Stimulated activated naive CD4-positive, alpha-beta T cell (primary cell): ENCODE measurements at places on chromosomes 3 and 15.
A peak's percentile ranks its signal among the peaks of the same experiment; 100 is the strongest.

DNA sequence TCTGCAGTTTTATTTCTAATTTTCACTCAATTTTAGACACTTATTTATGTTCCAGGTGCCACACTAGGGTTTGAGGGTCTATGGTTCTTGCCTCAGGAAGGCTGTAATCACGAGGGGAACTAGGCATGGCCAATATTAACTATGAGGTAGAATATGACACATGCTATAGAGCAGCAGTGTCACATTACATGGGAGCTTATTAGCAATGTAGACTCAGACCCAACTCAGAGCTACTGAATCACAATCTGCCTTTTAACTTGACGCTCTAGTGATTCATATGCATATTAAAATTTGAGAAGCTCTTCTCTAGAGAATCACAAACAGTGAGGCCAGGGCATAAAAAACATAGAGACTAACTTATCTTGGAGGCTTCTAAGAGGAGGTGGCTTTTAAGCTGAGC is 32.8 kb upstream of the MRPL3 start:
- no peak for DNase-seq

DNA sequence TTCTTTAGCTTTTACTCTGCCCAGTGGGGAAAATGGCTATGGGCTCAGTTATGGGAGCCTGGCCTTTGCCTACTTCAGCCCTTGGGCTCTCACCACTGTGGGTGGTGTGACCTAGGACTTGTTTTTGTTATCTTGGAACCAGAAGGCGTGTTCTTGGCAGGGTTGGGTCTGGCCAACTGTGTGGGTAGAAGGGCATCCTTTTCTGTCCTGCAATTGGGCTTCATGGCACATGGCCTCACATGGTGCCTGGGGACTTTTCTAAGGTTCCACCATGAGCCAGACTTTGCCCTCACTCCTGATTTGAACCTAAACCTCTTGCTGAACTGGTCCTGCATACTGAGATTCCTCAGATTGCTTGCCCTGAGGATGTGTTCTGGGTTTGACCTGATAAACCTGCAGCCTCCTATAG is 1.7 kb downstream of the GLYCTK start:
- no peak for DNase-seq

DNA sequence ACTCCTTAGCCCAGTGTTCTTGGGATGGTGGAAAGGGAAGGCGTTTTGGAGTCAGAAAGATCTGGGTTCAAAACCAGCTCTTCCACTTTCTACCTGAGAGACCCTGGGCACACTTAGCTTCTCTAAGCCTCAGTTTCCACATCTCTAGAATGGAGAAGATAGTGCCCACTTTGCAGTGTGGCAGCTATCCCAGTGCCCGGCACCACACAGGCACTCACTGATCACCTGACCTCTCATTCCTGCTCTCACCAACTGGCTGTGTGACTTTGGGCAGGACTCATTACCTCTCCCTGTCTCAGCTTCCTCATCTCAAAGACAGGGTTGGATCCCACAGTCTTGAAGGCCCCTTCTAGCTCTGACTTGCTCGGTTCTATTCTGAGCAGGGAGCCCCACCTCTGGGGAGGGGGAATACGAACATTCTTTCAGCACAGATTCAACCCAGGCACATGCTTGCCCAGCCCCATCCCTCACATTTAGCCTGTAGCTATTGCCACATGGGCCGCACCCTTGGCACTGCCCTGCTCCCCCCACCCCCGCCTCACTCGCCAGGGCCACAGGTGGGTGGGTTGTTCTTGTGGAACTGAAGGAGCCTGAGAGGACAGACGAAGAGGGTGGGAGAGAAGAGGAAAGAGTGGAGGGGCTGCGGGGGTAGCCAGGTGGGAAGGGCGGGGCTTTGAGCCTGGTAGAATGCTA is 39.2 kb downstream of the EPHB3 start:
- no peak for DNase-seq

- no peak for DNase-seq
Measured at GRCh38 chr15:42503825-42504224, 8.4 kb downstream of the SNAP23 start.

DNA sequence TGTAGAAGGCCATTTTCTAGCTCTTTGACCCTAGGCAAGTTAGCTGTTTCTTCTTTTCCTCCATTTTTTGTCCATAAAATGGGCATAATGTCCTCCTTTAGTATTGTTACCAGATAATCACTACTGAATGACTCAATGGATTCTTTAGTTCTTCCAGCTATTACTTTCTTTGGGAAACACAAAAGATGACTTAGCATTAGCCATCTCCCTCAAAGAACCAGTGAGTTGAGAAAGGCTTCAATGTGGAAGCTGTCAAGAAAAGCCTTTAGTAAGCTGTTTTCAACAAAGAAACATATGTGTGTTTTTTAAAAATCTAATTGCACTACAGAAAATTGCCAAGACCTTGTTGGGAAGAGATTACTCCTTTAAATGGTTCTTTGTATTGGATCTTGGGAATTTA is 135.7 kb downstream of the SLC9A9 start:
- no peak for DNase-seq

- no peak for DNase-seq
Measured at GRCh38 chr3:69251078-69251805, 128.8 kb upstream of the LMOD3 start.

- no peak for DNase-seq
Measured at GRCh38 chr3:154334973-154335420, 10.7 kb upstream of the DHX36 start.

- DNase-seq = peak; percentile 54
Measured at GRCh38 chr3:179196098-179196497, 47.9 kb downstream of the PIK3CA start.

DNA sequence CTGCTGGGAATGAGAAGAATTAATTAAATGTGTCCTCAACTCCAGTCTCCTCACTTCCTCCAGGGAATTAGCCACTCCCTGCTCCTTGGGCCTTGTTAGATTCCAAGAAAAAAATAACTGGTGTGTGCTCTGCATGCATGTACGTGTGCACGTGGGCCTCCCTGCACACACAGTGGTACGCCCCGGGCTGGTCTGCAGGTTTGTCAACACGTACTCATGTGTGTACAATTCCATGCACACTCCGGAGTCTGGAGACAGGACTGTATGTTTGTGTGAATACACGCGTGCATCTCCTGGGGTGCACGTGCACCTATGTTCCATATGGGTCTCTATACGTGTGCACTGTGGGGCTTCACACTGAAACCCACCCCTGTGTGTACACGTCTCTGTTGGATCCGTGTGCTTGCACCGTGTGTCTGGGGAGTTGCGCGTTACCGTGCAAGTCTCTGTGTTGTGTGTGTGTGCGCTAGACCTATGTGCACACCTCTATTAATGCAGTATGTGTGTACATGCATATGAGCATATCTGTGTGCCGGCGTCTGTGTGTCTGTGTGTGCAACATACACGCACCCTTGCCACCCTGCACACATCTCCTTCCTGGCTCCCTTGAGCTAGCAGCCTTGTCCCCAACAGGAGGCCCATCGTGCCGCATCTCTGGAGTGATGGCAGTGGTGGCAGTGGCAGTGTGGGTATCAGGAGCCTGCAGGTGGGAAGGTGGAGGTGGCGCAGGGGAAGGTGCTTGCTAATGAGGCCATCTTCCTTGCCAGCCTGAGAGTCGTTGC is 210.1 kb downstream of the TBC1D2B start:
- DNase-seq = no peak

DNA sequence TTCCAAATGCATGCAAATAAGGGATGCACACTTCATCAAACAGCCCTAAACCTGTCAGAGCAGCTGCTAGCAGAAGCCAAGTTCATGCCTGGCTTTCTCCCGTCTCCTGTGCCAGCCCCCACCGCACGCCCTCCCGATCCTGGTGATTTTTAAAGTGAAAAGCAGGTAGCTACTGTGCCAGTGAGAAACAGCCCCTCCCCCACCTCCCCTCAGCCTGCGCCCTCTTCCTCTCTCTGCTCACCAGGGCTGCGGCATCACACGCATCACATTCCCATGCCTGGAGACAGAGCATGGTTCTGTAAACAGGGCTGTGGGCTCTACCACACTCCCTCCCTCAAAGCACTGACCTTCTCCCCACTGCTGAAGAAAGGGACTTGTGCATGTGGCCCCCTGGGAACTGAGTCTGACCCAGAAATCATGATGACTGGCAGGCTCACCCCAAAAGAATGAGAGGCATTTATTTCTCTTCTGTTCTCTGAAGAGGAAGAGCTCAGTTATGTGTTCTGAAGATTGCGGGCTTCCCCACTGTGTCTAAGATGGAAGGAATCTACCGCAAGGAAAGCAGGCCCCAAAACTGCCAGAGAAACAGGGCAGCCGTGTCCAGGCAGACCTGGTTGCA is 14.5 kb upstream of the SLC6A1 start:
- DNase-seq = no peak

DNA sequence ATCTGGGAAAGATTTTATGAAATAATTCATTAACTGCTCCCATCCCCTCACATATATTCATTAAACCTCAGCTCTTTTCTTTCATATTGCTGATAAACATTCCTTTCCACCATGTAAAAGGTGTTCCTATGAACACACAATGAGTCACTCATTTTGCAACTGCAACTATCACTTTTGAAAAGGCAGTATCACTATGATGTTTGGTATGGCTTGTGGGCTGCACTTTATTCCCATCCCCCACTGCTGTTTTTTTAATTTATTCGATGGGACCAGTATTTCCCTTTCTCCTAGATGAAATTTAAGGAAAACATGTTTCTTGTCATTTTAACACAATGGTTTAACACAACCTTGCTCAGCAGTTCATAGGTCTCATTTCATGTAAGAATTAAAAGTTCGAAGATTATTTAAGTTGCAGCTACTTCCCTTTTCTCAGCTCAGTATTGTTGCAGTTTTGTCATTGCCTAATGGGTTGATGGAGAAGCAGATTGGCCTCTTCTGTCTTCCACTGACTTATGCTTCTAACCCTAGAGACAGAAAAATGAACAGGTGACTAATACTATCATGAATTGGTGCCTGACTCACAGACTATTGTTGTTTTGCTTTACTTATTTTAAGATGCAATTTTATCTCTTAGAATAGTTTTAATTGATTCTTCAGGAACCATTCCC is 280.3 kb downstream of the ZPLD1 start:
- DNase-seq = no peak

DNA sequence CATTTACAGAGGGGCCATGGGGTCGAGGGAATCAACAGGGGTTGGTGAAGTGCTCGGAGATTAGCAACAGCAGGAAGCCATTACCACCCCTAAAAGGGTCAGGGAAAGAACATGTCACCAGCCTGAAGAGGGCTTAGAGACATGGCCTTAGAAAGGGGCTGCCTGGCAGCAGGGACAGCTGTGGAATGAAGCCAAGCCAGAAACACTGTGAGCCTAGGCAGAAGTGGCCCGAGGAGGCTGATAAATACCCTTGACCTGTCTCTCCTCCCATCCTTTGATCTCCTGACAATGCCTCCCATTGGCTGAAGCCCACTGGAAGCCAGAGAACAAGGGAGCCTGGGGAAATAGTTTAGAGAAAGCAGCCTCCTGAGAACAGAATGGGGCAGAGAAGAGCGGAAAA is 31.4 kb downstream of the GPD1L start:
- DNase-seq = no peak

DNA sequence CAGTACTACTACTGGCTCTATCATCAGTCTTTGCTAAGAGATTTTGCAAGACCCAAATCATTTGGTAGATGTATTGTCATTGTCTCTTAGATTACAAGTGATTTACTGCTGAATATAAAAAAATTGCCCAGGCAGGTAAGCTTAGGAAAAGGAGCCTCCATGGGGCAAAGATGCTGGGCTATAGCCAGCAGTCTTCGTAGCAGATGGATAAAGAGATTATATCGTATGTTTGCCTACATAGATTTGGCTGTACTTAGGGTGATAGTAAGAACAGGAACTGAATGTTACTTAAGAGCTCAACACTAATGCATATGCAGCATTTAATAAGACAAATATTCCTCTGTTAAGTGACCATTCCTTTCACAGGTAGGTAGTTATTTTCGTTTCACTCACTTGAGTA is 48.9 kb downstream of the PTPRG start:
- no peak for DNase-seq

GRCh38 chr3:73056845-73057150 is 4.7 kb upstream of the EBLN2 start:
- no peak for DNase-seq

DNA sequence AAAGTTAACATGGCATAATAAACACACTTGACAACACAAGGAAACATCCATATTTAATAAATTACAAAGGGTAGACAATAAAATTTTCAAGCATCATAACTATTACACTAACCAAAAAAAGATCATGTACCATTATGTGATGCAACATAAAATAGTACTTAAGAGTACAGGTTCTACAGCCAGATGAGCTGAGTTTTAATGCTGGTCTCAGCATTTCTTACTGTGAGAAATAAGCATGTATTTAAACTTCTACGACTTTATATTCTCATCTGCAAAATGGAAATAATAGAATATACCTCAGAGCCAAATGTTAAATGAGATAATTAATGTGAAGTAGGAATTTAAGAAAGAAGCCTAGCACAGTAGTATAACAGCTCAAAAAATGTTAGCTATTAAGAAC is 33.7 kb upstream of the SLC12A8 start:
- no peak for DNase-seq

GRCh38 chr3:73197187-73197586 is 135.7 kb downstream of the EBLN2 start:
- no peak for DNase-seq

GRCh38 chr3:50644561-50644960 is 27.6 kb downstream of the MAPKAPK3 start:
- DNase-seq = no peak

- DNase-seq = no peak
Measured at GRCh38 chr3:17045705-17046104, 160.9 kb downstream of the PLCL2 start.

GRCh38 chr15:33313491-33313890 is 2.7 kb downstream of the RYR3 start:
- no peak for DNase-seq

DNA sequence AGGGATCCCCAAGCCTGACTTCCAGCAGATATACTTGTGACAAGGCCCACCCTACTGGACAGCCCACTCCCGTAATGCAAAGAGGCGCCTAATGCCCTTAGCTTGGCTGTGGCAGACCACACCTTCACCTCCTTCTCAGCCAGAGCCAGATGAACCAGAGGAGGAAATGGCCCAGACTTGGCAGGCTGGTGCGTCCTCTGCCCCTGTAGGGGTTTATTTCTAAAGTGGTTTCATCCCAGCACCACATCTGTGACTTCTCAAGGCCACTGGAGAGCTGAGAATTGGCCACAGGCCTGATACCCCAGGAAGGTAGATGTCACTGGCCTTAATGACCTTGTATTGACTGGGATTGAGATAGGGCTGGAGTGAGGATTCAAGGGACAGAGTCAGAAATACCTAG is 29.5 kb downstream of the BOC start:
- DNase-seq = no peak

GRCh38 chr3:151316267-151316991 is at the start of gene GPR87:
Gene GPR87 (minus strand): TSS chr3:151316820. CDS start chr3:151300100, 16,720 bp downstream.
- no peak for DNase-seq
